ENCODE measurements at places on chromosomes 12 and 14.

DNA sequence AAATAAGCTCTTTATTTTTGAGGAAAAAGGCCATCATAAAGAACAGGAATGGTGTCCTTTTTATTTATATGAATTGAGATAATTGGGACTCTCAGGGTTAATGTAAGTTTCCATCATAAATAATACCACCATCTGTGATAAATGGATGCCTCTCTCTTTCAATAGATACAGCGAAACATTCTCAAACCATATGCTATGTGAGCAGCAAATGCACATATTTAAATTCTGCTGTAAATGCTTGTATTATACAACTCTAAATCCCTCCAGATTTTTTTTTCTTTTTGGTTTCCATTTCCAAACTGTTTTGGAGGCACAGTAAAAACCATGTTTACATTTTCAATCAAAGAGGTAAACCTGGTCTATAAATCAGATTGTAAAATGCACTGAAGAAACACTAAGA is 132.3 kb downstream of the TMEM132C start:
- no peaks in the 10 kb centered on the region for H3K27me3 ChIP-seq
- no peak overlapping the region for H3K27ac ChIP-seq
- H3K4me1 ChIP-seq, result peaks cover 6% of the 10 kb centered on the region
- H3K4me3 ChIP-seq, result no peak overlapping the region

GRCh38 chr14:103556946-103557758 is 5.3 kb downstream of the BAG5 start:
- H3K36me3 ChIP-seq, result peaks cover 51% of the 10 kb centered on the region
- H3K27me3 ChIP-seq, result no peaks in the 10 kb centered on the region
- peaks cover 5% of the 10 kb centered on the region for H3K4me1 ChIP-seq
- no peak overlapping the region for H3K27ac ChIP-seq
- no peak for DNase-seq

GRCh38 chr14:54127526-54127925 is 170.9 kb upstream of the BMP4 start:
- no peaks in the 10 kb centered on the region for H3K4me1 ChIP-seq
- H3K4me3 ChIP-seq, result no peak overlapping the region
- no peaks in the 10 kb centered on the region for H3K36me3 ChIP-seq

- no peak overlapping the region for H3K4me3 ChIP-seq
- no peak for DNase-seq
- H3K4me1 ChIP-seq, result peaks cover 1% of the 10 kb centered on the region
- H3K27me3 ChIP-seq, result no peaks in the 10 kb centered on the region
Measured at GRCh38 chr12:15272376-15272775, 49.9 kb upstream of the PTPRO start.

DNA sequence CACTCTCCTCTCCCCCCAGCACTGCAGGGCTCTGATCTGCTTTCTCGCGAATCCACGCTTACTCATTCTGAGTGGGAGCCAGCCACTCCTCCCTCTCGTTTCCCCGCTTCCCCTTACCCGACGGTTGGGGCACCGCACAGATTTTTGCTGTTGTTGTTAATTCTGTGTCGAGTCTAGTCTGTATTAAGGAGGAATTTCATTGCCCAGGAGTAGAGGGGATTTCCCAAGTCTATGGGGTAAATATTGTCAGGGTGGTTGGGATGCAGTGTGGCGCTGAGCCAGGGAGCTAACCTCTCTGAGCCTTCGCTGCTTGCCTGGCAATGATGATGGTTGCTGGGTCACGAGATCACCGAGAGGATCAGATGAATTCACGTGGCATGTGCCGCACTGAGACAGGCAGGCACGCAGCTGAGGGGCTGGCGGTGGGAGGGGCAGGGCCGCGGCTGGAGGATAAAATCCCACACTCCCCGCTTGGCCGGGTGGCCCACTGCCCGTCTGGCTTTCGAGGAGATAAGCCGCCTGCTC is 18.5 kb downstream of the NCOR2 start:
- no peak overlapping the region for H3K27ac ChIP-seq
- H3K27me3 ChIP-seq, result no peaks in the 10 kb centered on the region

GRCh38 chr12:111171345-111171744 is 197.6 kb downstream of the PHETA1 start:
- no peaks in the 10 kb centered on the region for H3K27me3 ChIP-seq
- no peak overlapping the region for H3K27ac ChIP-seq
- no peak for DNase-seq
- no peaks in the 10 kb centered on the region for H3K36me3 ChIP-seq

GRCh38 chr14:33359288-33359881 is 420.7 kb downstream of the NPAS3 start:
- no peak for DNase-seq
- peaks cover 21% of the 10 kb centered on the region for H3K4me1 ChIP-seq
- peaks cover 17% of the 10 kb centered on the region for H3K36me3 ChIP-seq
- no peak overlapping the region for H3K4me3 ChIP-seq
- no peaks in the 10 kb centered on the region for H3K27me3 ChIP-seq

DNA sequence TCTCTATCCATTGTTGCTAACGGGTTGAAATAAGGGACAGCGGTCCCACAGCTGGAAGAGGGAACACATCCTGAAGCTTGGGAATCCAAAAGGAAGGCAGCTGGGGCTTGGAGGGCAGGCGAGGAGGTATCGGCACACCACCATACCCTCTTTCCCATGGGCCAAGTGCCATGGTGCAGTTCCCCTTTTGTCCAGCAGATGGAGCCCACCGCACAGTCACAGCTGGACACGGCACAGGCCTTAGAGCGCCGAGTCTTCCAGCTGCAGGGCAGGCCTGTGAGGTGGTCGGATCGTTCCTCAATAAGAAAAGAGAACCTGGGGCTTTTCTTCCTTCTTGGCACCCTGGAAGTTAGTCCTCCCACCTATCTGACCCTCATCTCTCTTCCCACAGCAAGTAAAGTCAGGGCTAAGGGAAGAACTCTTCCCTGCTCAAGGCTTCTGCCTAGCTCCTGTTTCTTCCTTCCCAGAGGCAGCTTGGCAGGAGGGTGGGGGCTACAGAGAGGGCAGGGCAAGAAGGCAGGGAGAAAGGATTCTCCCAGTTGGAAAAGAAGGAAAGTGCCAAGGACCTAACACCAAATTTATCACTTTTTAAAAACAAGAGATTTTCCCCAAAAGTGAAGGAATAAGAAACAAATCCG is 8.6 kb downstream of the PPP1R1A start:
- peak; percentile 83 for DNase-seq
- no peaks in the 10 kb centered on the region for H3K27me3 ChIP-seq
- no peak overlapping the region for H3K4me3 ChIP-seq
- H3K27ac ChIP-seq, result no peak overlapping the region

- no peaks in the 10 kb centered on the region for H3K36me3 ChIP-seq
- no peak overlapping the region for H3K27ac ChIP-seq
- H3K27me3 ChIP-seq, result no peaks in the 10 kb centered on the region
- no peak overlapping the region for H3K4me3 ChIP-seq
- DNase-seq, result no peak
- peaks cover 2% of the 10 kb centered on the region for H3K4me1 ChIP-seq
Measured at GRCh38 chr12:123132951-123133619, 17.8 kb downstream of the PITPNM2 start.

- H3K4me1 ChIP-seq, result no peaks in the 10 kb centered on the region
- no peak overlapping the region for H3K4me3 ChIP-seq
- DNase-seq, result no peak
- H3K36me3 ChIP-seq, result no peaks in the 10 kb centered on the region
Measured at GRCh38 chr12:92619026-92619425, 83.8 kb upstream of the PLEKHG7 start.

DNA sequence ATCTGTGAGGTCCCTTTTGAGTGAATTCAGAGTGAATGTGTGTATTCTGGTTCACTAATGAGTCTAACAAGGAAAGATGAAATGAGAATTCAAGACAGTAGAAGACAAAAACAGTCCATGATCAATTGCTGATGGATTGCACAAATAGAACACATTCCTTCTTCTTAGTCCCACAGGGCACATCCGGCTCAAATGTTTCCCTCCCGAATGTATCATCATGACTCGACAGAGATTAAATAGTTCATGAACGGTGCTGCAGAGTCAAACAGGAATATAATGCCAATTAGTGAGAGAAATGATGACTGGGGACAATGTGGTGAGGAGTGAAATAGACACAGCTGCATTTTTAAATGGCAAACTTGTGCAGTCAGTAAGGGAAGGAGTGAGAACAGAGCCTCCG is 11.5 kb upstream of the SFSWAP start:
- no peaks in the 10 kb centered on the region for H3K27me3 ChIP-seq
- H3K4me1 ChIP-seq, result no peaks in the 10 kb centered on the region
- no peak for DNase-seq

DNA sequence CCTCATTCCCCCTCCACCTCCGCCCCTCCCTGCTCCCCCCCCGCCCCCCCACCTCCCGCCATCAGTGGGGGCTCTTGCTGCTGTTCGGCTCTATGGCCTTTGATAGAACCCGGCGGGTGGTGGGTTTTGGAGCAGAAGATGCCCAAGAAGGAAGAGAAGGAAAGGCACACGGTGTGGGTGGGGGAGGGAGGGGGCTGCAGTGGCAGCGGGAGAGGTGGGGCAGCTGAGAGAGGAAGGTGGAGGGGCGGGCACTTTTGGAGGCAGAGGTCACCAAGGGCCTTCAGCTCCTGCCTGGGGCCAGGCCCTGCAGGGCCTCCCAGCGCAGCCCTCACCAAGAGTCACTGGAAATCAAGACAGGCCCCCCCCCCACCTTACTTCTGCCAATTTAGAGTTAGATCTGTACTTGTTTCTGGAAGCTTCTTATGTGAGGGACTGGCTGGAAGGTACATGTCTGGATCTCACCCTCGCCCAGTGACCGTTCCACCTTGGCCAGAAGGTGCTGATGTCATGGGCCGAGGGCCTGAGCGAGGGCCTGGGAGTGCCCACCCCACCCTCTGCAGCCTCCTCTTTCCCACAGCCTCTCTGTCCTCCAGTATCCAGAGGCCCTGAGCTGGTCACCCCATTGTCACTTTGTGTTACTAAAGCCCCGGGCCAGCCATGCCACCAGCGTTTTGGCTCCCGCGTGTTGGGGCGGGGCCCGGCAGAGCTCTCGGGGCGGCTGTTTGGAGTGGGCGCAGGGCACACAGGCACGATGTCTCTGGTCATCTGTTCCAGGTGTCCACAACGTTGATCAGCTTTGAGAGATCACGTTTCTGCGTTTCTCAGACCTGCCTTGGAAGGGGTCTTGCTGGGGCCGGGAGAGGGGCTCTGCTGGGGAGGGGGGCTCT is 153.9 kb downstream of the KIF26A start:
- no peak for DNase-seq
- H3K27ac ChIP-seq, result no peak overlapping the region
- H3K4me1 ChIP-seq, result peaks cover 11% of the 10 kb centered on the region
- H3K4me3 ChIP-seq, result no peak overlapping the region
- H3K36me3 ChIP-seq, result no peaks in the 10 kb centered on the region
- H3K27me3 ChIP-seq, result peaks cover 12% of the 10 kb centered on the region

DNA sequence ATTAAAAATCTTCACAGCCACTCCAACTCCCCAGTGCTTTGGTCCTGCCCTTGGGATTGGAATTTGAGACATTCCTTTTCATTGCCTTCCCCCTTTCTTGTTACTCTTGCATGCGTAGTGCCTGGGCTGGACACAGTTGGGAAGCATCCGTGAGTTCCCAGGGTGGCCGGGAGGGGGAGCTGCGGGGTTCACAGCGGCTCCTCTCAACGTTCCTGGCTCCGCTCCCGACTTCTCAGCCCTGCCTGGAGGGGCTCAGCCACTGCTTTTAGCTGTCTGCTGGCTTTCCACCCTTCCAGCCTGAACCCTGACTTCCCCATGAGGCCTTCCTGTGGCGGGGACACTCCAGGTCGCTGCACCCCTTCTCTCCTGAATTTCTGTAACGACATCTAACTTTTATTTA is 3.2 kb downstream of the TEX52 start:
- H3K4me1 ChIP-seq, result peaks cover 20% of the 10 kb centered on the region
- no peak overlapping the region for H3K4me3 ChIP-seq
- DNase-seq, result peak; percentile 80
- no peaks in the 10 kb centered on the region for H3K27me3 ChIP-seq

- H3K27me3 ChIP-seq, result no peaks in the 10 kb centered on the region
- H3K36me3 ChIP-seq, result no peaks in the 10 kb centered on the region
- DNase-seq, result no peak
Measured at GRCh38 chr14:32345311-32345791, 16.3 kb downstream of the AKAP6 start.

DNA sequence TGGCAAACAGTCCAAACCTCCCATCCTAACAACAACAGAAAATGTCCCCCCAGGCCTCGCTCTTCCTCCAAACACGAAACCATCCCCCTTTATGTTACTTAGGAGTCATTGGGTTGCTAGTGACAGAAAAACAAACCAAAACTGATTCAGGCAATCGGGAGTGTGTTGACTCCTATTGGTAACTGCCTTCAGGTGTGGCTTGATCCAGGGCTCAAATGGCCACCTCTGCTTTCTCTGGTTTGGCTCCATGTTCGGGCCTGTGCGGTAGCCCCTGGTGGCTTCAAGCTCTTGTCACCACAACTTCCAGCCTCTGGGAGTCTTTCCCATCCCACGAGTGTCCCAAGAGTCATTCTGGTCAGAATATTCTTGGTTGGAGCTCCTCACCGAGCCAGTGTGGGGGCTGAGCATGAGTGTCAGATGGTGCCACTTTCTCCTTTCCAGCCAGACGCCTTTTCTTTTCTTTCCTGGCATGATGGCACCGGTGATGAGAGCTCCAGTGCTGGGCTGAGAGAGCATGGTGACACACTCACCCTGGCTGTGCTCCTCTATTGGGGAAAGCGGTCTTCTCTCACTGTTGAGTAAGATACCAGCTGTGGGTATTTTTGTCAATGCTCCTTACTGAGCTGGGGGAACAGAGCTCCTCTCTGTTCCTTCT is 38.6 kb downstream of the NOC4L start:
- H3K4me3 ChIP-seq, result no peak overlapping the region
- H3K4me1 ChIP-seq, result peaks cover 11% of the 10 kb centered on the region
- DNase-seq, result no peak
- peaks cover 47% of the 10 kb centered on the region for H3K27me3 ChIP-seq

DNA sequence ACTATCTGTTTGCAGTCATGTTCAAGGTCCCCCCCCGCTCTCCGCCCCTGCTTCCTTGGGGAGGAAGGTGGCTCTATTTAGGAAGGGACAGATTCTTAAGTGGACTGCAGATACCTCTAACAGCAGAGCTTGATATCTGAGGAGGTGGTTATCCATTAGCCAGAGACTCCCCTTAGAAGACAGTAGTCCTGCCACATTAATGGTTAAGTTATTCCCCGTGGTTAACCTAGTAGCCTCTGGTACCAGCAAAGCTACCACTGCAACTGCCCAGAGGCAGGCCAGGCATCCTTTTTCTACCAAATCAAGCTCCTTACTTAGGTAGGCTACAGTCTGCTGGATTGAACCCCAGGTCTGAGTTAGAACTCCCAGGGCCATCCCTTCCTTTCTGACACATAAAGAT is 162.1 kb upstream of the AVPR1A start:
- H3K4me1 ChIP-seq, result no peaks in the 10 kb centered on the region
- H3K36me3 ChIP-seq, result no peaks in the 10 kb centered on the region
- no peak overlapping the region for H3K4me3 ChIP-seq
- no peaks in the 10 kb centered on the region for H3K27me3 ChIP-seq
- no peak overlapping the region for H3K27ac ChIP-seq
- DNase-seq, result no peak

- H3K4me1 ChIP-seq, result no peaks in the 10 kb centered on the region
- no peaks in the 10 kb centered on the region for H3K27me3 ChIP-seq
- no peak overlapping the region for H3K4me3 ChIP-seq
- H3K27ac ChIP-seq, result no peak overlapping the region
Measured at GRCh38 chr12:98162906-98163678, 352.3 kb upstream of the TMPO start.
